ENCODE measurements at places on chromosomes 1 and 21.

- no peak for DNase-seq
Measured at GRCh38 chr1:79657951-79658658, 651.6 kb upstream of the ADGRL4 start.

GRCh38 chr1:67227196-67227595, 60.9 kb downstream of the IL23R start:
- DNase-seq = no peak

DNA sequence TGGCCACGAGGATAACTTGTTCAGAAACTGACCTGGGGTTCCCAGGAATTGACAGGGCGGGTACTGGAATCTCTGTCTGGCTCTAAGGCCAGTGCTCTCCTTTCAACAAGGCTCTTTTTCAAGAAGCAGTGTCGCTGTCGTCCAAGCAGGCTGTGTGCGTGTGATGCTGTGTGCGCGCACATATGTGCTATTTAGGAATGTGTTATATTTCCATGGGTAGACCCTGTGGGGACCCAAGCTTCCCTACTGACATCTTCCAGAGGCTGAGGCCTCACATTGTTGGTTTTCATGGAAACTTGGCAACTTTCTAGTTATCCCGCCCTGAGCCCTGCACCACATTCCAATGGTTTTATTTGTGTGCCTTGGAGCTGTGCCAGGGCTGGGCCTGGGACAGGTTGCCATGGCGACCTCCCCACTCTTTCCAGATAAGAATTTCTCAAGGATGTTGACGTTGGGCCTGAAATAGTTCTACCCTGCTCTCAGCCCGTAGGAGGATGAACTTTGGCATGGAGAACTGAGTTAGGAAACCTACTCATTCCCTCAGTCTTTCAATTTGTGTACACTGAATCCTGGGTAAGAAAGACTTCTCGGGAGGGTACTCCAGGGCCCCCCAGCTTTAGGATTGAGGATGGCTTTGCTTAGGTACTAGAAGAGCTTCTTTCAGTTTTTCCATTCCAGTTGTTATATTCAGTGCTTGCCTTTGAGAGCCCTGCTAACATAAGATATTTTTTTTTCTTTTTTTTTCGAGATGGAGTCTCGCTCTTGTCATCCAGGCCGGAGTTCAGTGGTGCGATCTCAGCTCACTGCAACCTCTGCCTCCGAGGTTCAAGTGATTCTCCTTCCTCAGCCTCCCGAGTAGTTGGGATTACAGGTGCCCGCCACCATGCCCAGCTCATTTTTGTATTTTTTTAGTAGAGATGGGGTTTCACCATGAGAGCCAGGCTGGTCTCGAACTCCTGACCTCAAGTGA, 38.8 kb upstream of the SRSF10 start:
- DNase-seq = no peak

DNA sequence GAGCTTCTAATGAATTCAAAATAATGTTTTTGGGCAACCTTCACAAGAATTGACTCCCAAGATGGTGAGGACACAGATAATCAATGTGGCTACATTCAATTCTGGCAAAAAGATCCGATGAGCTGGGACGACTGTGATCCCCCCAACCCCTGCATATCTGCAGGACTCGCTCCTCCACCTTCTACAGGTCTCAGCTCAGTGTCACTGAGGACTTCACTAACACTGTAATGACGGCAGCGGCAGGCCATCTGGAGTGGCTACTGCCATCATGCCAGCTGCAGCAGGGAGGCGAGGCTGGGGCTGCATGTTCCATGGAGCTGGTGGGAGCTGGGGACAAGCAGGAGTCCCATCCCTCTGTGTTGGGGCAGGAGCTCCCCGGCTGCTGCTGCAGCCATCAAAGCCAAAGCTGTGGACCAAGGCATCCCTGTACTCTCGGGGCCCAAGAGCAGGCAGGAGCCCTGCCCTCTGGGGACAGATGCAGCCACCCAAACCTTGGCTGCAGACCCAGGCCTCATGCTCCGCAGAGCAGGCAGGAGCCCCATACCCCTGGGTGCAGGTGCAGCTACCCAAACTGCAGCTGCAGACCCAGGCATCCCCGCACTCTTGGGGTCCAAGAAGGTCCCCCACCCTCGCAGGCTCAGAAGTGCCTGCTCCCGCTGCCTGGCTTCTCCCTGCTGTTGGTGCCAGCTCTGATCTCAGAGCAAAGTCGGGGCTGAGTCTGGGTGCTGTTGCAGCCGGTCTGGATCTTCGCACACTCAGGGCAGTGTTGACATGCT, 12.2 kb upstream of the DHRS3 start:
- DNase-seq = no peak

DNA sequence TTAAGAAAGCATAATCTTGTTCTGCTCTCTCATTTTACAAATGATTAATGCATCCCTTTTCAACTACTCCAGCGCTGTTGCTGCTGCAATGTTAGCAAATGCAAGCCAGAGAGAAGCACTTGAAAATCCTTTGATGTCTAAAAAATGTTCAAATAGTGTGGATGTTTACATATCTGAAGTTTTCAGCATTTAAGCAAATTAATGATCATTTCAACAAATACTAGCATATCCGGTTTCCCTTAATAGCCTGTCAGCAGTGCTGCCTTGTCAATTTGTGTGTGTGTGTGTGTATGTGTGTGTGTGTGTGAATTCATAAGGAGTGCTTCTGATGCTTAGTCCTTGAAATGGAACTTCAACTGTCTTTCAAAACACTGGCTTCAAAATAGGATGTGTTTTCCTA, 48.1 kb upstream of the WNT2B start:
- DNase-seq = no peak

DNA sequence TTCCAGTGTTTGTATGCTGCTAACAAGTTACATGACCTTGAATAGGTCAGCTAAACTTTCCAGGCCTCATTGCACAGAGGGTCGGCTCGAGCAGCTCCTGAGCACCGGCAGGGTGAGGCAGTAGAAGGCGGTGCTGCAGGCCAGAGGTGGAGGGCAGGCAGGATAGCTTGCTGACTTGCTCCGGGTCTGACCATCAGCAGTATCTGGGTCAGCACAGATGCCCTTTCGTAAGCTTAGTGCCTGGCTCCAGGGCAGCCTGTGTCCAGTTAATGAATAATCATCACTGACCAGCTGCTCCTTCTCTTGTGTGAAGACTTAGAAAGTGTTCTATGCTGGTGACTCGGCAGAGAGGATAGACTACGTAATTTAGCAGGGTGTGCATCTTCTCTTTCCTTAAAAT, 6.9 kb downstream of the MAPKAPK2 start:
- no peak for DNase-seq

- no peak for DNase-seq
Measured at GRCh38 chr1:234154320-234155251, 218.7 kb upstream of the COA6 start.

All from activated gamma-delta T cell (primary cell).